ENCODE measurements at places on chromosomes 5 and 9.

GRCh38 chr9:61665829-61666228 lies 476.0 kb downstream of the SPATA31A7 start:
- DNase-seq: no peak

DNA sequence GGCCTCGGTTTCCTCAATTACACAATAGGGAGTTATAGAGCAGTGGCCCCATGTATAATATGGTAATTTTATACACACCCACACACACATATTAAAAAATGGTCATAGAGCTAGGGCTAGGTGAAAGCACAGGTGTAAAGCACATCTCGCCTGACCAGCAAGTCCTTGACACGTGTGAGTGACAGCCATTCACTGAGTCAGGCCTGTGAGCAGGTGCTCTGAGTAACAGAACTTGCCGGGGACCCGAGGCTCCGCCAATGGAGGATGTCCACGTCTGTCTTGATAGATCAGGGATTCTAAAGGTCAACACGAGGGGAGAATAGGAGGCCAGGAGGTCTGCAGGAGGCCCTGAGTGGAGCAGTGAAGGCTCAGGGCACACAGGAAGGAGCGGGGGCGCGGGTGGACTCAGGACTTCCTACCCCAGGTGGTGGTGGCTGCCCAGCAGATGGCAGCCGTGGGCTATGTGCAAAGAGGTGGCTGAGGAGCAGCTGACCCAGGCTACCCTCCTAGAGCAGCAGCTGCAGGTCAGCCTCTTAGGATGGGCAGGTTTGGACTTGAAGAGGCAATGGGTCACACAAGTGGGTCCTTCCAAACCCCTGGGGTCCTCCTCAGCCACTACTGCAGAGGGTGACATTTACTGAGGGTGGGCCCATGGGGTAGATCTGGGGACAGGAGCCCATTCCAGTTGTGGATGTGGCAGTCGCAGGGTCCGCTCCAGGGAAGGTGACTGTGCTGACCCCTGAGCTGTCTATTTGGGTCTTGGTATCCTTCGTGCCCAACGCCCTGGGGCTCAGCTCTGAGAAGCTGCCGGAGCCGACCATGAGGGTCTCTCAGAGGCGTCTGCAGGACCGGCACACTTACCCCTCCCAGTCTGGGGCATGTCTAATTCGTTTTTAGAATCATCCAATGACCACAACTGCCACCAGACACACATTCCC lies 45.9 kb downstream of the PRRT1B start:
- peak; percentile 83 for DNase-seq

DNA sequence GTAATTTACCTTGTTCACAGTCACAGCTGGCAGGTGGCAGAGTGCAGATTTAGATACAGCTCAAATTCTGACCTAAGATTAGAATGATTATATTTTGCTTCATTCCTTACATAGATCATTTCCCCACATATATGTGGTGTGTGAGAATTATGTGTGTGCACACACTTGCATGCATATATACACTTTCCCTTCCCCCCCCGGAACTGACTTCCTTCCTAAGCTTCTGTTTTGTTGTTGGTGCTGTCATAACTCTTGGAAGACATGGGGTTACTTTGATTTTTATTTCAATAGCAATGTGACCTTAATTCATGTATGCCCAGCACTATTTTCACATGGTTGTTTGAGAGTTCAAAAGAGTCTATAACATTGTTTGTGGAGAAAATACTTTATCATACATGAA lies 112.8 kb downstream of the CMYA5 start:
- DNase-seq: no peak

GRCh38 chr5:137890845-137891244 lies 1.6 kb downstream of the PKD2L2 start:
- DNase-seq: no peak

DNA sequence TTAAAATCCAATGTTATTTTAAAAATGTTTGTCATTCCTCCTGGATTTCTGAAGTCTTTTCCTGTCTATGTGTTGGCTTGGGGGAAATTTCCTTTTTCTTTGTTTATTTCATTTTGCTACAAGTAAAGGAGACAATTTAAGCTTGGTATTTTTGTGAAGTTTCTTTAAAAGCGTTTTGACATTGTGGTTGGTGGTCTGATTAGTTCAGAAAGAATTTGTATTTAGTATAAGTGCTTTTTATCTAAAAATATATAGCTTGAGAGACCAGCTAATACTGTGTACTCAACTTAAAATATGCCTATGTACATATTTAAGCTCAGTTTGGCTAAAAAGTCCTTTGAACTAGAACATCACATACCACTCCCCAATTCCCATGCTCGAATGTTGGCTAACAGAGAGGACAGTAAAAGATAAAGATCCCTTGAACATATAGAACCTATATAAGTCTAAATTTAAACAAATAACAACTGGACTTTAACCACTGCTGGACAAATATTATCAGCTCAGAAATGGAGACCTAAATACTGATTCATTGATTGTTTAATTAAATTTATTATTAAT lies 237.6 kb downstream of the TLE4 start:
- no peak for DNase-seq

GRCh38 chr5:93998951-93999455 lies 257.6 kb upstream of the POU5F2 start:
- DNase-seq: no peak

DNA sequence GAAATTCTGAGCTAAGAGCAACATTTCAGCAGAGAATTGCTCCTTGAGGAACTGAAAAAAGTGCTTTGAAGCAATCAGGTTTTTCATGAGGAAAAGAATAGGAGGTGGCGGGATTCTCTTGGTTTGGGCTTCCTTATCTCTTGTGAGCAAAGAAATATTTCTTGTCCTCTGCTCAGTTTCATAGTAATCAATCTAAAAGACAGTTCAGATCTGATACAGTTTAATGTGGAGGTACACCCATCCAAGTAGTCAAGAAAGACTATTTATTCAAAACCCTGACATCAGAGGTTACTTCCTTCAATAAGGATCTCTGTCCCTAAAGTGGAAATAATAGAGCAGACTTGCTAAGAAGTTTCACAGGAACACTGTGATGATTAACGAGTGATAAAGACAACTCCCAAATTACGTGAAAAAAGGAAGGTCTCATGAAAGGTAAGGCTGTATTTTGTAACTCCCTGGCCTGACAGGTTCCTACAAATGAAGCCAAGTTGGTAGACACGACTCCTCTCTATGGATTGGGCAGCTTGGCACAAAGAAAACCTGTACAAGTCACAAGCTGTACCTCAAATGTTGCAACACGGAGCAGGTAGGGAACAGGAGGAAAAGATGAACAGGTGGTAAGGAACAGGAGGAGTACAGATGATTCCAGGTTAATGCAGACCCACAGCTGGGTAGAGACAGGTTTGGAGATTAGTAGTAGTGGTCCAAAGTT lies 94.1 kb downstream of the SUSD1 start:
- DNase-seq: no peak

GRCh38 chr5:98813755-98814154 lies 40.3 kb downstream of the RGMB start:
- no peak for DNase-seq

- no peak for DNase-seq
Measured at GRCh38 chr5:123868881-123869280, 356.9 kb downstream of the CSNK1G3 start.

DNA sequence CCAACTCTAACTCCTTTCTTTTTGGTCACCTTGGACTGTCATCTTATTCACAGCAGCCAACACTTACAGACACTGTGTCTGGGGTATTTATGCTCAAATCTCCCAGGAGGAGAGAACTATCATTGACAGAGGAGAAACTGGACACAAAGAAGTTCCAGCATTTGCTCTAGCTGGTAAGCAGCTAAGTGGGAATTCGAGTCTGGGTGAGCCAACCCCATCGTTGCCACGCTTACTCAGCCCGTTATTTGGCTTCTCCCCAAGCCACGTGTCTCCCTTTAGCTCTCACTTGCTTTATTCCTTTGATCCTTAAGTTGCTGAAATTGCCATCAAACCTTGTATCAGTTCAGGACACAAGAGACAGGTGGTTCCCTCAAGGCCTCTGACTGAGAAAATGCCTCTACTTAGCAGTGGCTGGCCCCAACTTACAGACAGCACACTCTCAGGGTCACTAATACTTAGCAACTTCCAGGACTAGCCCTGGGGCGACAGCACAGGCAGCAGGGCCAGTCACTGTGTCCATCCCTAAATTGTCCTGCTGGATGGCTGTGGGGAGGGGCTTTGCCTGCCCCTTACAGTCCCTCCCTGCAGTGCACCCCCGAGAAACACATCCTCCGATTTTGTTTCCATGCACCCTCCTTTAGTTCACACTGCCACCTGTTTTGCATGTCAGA lies 1.4 kb downstream of the SLC36A2 start:
- DNase-seq: no peak

DNA sequence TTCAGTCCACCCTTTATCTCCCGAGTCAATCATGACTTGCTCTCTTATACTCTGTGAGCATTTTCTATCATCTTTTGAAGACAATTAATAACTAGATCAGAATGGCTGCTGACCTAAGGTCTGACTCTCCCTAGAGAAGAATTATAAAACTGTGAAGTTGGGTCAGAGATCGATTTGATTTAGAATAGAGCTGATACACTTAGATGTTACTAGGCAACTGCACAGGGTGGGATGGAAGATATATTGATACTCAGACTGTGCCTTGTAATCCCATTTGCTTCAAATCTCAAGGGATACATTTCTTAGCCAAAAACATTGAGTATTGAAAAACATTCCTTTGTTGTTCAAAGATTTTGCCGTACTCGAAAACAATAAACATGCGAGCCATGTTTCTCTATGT lies 106.0 kb upstream of the NMUR2 start:
- DNase-seq: no peak

DNA sequence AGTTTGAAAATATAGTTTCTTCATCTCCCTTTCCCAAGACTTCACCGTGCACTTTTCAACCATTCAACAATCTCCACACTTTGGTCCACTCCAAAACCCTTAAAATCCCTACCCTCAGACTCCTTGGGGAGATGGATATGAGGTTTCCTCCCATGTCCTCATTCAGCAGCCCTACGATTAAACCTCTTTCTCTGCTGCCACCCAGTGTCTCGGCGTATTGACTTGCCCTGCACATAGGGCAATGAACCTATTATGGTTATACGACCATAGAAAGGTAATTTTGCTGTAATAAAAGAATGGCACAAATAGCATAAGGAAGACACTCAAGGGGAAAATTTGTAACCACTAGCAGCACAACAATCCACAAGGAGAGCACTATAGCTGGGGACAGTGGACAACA lies 803.5 kb downstream of the TLE1 start:
- DNase-seq: no peak

DNA sequence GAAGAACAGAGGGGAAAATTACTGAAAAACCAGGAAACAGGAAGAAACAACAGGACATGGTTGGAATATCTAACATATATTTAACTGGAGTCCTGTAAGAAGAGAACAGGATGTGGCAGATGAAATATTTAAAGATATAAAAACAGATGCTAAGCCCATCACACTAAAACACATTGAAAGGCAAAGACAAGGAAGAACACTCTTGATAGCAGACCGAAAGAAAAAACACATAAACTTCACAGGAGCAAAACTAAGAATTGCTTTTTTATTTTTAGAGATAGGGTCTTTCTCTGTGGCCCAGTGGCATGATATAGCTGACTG lies 324.4 kb upstream of the ARRDC3 start:
- no peak for DNase-seq

DNA sequence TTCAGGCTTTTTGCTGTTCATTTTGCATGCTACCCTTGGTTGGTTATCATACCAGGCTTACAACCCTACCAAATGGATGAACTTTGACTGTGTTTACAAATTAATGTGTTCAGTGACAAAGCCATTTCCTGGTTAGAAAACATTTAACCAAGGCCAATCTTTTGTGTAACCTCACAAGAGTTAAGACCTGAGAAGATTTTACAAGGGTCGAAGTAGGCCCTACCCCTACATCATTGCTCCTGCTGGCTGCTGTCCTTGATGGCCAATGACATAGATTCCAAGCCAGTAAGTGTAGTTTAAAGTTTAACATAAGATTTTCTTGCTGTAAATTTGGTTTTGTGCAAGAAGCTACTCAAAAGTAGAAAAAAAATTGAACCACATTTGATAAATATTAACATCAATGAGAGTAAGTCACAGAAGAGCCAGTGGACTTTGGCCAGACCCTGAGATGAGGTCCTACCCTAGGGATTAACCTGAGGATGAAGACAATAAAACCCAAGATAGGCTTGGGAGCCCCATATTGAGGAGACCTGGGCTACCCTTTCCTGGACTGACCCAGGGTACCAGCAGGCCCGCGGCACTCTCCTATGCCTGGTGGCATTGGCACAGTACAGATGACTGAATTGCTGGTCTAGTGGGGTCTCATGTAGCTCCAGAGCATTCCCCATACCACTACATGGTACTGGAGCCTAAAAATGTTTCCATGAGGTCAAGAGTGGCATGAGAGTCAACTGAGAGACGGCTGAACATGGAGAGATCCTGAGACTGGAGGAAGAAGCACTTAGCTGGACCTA lies 8.3 kb downstream of the C1QTNF3 start:
- no peak for DNase-seq

GRCh38 chr9:3906437-3907213 lies 380.8 kb upstream of the RFX3 start:
- no peak for DNase-seq

DNA sequence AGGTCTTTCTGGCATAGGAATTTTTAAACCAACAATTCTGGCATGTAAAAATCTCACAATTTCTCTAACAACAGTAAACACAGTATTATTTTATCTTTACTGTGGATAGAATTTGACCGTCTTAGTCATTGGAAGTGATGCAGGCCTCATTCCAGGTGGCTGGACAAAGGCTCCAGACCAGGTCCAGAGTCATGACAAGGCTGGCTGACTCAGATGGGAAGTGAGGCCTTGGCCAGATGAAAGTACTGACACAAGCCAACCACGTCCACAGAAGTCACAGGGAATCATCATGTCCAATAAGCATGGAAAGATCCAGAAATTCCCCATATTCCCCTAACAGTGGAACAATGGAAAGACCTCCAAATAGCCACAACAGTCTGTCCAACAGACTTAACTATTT lies 12.4 kb downstream of the SPOCK1 start:
- DNase-seq: no peak

- DNase-seq: no peak
Measured at GRCh38 chr5:131622633-131623032, 12.4 kb downstream of the RAPGEF6 start.

DNA sequence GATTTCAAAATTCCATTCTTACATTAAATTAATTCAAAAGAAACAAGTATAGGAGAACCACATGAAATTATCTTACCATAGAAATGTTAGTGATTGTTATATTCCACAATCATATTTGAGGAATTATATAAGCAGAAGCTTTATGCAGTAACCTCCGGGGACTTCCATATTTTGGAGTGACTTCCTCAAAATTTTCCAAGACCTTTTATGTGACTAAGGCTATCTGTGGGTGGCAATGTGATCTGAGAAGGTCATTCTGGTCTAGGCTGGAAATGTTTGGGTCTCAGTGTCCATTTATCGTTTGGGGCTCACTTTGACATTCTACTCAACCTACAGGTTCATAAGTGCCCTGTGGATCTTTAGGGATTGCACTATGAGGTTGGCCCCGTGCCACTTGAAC lies 776.6 kb downstream of the CDH12 start:
- no peak for DNase-seq

Data from stimulated activated CD4-positive, alpha-beta T cell treated with anti-CD3 and anti-CD28 coated beads, Interleukin-4, amount 100 ng/mL, for 1 hour (primary cell).